CD4-positive, alpha-beta memory T cell (primary cell): ENCODE measurements at places on chromosomes 13 and 19.

GRCh38 chr19:48292798-48293197 is 22.9 kb downstream of the ZNF114 start:
- no peak for DNase-seq

- DNase-seq, result no peak
These were observed 81.6 kb upstream of the ARGLU1 start for GRCh38 chr13:106649495-106649894.

DNA sequence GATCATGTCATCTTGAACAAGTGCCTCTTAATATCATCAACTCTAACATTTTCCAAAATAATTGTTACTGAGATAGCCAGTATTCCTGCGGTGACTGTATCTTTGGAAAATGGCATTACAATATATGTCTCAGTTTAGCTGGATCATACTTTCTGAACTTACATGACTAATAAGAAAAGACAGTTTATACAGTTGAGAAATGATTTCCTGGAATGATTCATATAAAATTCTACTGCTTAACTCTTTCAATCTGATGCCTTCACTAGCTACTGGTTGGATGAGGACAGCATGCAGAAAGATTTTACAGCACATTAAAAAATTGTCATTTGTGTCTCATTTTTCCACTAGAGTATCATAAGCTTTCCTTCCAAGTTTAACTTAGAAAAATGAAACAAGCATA is 302.1 kb downstream of the PCDH17 start:
- no peak for DNase-seq

DNA sequence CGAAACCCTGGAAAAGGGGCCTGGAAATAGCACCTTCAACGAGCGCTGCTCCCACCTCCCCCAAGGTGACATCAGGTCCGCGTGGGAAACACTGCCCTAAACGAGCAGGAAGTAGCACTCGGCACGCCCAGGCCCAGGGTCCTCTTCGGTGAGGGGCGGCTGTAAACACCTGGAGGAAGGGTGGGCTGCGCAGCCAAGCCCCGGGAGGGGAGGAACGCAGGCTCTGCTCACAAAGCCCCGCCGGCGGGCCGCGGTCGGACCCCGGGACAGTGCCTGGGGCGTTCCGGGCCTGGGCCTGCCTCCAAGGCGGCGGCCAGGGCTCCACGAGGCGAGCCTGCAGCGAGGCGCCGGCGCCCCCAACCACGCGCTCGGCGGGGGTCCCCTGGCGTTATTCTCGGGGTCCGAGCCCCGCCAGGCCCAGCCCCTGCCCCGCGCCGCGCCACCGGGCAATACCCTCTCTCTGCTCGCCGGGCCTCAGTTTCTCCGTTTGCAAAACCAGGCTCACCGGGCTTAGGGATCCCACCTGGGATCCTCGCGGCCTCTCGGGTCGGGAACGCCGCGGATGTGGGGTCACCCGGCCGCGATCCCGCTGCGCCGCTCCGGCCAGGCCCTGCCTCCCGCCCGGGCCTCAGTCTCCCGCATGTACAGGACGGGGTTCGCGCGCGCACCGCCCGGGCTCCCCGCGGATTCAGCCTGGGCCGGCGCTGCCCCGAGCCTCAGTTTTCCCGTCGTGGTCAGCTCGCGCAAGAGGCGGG is 630 bp downstream of the RNF126 start:
- DNase-seq, result peak; percentile 77

GRCh38 chr19:19061506-19061905 is 2.3 kb upstream of the SLC25A42 start:
- DNase-seq, result no peak

DNA sequence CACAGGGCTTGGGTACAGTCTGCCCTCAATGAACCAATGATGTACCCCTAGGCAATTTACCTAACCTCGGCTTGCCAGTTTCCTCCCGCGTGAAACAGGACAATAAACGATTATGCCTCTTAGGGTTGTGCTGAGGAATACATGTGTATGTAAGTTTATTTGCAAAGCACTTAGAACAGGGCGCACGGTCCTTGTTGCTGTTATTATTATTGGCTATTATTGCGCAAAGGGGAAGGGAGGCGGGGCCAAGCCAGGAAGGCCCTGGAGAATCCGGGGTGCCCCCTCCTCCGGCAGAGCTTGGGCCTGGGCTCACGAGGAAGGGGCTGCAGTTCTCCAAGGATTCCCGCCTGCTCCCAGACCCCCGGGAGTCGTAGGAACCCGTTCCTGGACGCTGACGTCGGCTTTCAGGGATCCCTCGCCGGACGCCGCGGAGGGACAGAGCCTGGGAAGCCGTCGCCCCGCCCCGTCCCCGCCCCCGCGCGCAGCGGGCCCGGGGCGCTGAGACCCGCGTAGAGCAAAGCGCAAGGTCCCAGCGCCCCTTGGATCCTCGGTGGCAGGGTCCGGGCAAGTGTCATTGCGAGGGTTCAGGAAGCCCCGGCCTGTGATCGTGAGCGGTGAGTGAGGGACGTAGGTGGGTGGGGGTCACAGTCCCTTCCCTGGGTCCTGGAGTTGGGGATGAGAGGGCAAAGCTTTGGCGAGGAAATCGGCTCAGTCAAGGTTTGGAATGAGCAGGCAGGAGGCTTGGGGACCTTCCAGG is at the start of gene TMEM91:
TMEM91 (plus strand) TSS at position 293 of the 757 bp plus-strand sequence. CDS start 1,777 bp downstream, outside the sequence.
- DNase-seq, result no peak

- DNase-seq, result peak; percentile 73
These were observed 2.3 kb upstream of the STRN4 start for GRCh38 chr19:46748325-46749109.

DNA sequence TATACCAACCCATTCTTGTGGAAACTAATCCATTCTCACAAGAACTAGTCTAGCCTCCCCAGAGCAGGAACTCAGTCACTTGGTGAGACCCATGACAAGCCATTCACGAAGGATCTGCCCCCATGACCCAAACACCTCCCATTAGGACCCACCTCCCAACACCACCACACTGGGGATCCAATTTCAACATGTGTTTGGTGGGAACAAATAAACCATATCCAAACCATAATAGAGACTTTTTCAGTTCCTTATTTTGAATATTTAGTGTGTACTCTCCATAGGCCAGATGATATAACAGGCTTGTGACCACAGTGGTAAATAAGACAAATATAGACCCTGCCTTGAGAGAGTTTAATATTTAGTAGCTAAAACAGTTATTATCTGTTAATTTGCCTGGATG is 227.5 kb upstream of the SERP2 start:
- no peak for DNase-seq

DNA sequence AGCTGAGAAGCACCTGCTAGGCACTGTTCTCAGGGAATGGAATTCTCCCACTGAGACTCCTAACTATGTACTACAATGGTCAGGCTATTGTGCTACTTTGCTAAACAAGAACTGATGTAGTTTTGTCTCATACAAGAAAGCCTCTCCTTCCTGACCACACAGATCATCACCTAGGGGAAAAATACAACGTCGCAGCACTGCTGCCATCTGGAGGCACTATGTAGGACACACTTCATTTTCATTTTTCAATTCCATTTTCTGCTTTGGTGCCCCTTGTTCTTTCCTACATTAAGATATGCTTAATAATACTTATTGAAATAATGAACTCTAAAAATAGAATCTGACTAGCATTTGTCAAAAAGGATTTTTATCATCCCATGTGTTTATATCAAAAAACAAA is 21.1 kb downstream of the PROSER1 start:
- no peak for DNase-seq

GRCh38 chr19:2616741-2617392 is 85.6 kb downstream of the GNG7 start:
- peak; percentile 63 for DNase-seq

DNA sequence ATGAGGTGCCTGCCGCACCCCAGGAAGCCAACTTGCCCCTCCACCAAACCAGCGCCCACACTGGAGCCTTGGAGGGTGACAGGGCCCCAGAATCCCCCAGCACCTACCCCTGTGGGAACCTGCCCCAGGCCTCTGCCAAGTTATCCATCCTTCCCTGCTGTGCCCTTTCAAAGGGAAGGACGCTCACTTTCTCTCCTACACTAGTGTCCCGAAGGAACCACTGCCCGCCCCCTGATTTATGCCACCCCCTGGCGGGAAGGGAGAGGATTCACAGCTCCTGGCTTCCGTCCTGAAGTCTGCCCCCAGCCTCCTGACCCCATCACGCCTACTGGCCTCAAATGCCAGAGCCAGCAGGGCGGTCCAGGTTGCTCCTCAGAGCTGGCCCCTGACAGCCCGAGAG is 1.4 kb downstream of the EVI5L start:
- no peak for DNase-seq

- no peak for DNase-seq
These were observed 2840.3 kb upstream of the PCDH20 start for GRCh38 chr13:64255988-64256387.

GRCh38 chr13:51728972-51729371 is 75.0 kb downstream of the DHRS12 start:
- no peak for DNase-seq

DNA sequence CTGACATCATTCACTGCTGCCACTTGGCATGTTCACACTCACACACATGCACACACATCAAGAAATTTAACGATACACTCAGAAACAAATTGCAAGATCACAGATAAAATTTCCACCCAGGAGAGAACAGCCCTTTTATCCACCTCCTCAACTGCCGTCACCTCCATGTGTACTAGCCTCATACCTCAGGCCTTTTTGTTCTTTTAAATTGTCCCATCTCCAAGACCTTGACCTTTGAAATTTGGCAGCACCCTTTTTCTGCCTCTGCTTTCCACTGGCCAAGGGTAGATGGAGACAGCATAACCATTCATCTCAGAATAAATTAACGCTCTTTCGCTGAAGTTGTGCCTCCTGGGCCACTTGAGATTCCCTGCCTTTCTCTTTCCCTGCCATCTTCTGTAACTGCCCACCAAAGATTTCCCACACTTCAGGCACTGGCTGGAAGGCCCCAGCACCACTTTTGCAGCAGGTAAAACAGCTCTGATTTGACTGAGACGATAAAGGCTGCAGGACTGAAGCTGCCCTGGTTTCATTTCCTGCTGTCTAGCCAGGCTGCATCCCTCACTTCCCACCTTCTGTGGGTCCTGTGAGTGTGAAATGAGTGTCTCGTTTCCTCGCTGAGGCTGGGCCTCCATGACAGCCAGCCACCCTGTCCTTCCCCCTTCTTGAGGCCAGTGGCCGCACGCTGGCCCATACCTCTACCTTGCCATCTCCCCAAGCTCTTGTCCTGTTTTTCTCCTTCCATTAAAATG is 39.3 kb downstream of the MBNL2 start:
- no peak for DNase-seq

GRCh38 chr13:59743195-59743594 is 420.5 kb downstream of the DIAPH3 start:
- no peak for DNase-seq

DNA sequence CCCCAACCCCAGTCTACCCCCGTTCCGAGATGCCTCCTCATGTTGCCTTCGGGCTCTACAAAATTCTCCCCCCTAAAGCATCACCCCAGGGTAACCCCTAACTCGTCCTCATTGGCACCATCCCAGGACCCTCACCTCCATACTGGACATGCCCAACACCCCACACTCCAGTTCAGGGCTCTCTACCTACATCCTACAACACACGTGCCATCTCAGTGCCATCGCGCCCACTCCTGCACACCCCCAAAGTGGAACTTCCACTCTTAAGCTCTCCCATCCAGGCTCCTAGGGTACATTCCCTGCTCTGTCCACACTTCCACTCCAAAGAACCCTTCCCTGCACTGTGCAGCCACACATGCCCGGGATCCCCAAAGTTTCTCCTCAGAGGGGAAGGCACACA is 827 bp upstream of the FKRP start:
- no peak for DNase-seq

DNA sequence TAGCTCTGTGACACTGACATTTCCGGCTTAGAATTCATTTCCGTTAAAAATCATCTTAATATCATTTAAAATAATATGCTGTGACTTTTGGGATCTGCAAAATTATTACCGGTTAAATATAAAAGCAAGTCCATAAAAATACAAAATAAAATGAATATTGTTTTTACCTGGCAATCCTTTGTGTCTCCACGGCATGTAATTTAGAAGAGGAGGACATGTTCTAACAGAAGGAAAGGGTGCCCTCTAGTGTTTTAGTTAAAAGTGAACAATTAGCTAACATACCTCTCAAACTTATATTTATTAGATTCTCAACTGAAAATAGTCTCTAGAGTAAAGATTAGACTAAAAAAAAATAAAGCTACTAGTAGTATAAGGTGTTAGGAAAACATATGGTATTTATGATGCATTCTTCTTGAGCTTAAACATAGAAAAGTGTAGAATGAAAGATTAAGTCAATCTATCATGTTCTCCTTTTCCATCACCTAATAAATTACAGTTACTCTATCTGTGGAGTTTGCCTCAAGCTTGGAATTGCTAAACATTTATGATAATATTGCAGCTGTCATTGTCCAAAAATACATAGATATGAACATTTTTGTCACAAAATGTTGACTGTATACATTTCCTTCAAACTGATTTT is 676.7 kb upstream of the SPRY2 start:
- DNase-seq, result no peak

DNA sequence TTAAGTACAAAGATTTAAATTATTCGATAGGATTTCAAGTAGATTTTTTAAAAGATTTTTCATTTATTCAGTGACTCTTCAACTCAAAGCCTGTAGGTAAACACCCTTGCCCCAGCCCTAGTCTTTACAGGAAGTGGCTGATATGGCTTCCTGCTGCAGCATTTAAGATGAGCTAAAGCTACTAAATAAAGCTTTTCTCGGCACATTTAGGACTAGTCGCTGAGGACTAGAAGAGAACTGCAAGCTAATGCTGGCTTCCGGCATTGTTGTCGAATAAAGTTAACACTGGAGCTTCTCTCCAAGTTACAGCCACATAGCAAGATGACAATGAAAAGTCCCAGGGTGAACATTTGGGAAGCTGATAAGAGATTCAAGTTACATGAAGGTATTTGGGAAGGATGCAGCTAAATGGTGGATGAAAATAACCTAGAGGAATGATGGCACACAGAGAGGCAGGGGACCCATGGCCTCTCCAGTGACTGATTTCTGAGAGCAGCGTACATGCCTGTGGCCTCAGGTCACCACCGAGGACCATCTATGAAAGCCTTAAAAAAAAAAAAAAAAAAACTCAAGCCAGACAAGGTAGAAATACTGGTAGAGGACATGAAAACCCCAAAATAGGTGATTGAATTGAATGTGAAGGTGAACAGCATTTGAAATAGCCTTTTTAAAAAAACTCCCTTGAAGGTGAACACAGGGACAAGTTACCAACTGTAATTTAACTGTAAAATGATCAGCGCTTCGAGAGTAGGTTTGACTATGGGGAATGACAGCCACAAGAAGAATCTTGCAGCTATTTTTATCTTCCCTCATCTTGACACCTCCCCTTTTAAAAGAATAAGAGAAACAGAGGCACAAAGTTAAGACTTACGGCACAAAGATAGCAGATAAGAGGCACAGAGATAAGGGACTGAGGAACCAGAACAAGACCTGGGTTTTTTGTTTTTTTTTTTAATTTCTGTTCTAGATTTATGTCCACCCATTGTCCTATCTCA is 155.4 kb downstream of the DCT start:
- DNase-seq, result peak; percentile 64

GRCh38 chr19:20351244-20351643 is 184.2 kb downstream of the ZNF486 start:
- no peak for DNase-seq

DNA sequence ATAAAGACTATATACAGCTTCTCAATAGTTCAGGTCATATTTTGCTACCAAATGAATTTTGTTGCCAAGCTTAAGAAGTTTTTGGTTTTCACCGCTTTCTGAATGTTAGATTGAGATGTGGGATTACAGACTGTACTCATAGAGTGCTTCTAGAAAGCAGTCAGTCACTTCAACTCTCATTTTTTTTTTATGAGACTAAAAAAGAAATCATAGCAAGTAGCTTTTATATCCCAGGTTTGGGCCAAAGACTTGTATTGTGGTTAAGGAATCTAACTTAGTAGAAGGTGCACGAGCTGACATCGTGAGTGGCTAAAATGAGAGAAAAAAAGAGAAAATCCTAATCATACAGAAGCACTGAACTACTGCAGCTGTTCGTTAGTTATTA is 2.2 kb upstream of the USPL1 start:
- no peak for DNase-seq

- no peak for DNase-seq
These were observed 193.9 kb downstream of the RBM26 start for GRCh38 chr13:79212064-79212619.
